ENCODE measurements at places on chromosomes 2 and 18. TPM values are rescaled to one million over a fixed set of nuclear protein-coding genes. Genes with fewer than 3 reads are reported as not detected.
A peak's percentile ranks its signal among the peaks of the same experiment; 100 is the strongest.

DNA sequence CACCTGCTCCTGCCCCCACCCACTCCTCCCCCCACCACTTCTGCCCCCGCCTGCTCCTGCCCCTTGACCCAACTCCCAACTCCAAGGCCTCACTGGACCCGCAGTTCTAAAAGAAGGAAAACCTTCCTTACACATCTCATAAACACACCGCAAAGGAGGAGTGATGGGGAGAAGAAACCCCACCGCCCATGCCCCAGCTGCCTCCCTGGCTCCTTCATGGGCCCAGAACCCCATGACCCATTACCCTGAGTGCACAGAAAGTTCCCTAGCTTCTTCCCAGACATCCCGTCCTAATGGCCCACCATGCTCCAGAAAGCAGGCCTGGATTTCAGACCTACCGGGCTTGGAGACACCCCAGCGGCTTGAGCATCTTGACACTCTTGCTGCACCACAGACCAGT lies 17.8 kb upstream of the CNDP2 start:
- H3K4me3 ChIP-seq = no peak overlapping the region
- no peak for DNase-seq
- no peaks in the 10 kb centered on the region for H3K27me3 ChIP-seq
- no peaks in the 10 kb centered on the region for H3K4me1 ChIP-seq

DNA sequence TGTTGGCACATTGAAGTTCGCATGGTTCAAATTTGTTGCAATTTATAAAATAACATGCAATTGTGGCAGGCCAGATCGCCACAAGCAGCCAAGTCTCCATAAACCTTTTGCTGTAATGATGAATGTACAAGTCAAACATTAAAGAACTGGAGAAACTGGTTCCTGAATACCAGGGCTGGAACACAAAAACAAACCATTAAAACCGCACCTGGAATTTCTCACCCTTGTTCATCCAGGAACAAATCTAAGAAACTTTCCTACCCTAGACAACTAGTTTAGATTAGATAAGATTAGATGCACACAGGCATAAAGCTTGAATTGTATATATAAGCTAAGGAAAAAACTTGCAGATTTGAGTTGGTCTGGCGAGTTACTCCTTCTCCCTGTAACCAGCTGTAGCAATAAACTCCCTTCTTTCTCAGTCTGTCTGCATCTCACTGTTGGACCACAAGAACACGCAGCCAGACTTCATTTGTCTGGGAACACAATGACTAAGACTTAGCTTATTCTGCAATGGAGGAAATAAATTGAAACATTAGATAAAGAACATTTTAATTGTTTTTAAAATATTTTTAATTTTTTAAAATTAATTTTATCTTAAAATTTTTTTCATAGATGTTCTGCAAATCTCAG lies 1835.5 kb upstream of the LRRTM1 start:
- H3K4me3 ChIP-seq = no peak overlapping the region
- no peak for DNase-seq
- no peaks in the 10 kb centered on the region for H3K4me1 ChIP-seq
- no peak overlapping the region for H3K27ac ChIP-seq
- H3K36me3 ChIP-seq = no peaks in the 10 kb centered on the region
- H3K27me3 ChIP-seq = no peaks in the 10 kb centered on the region

UBR3 gene
- total RNA-seq = 22.1 TPM

DNA sequence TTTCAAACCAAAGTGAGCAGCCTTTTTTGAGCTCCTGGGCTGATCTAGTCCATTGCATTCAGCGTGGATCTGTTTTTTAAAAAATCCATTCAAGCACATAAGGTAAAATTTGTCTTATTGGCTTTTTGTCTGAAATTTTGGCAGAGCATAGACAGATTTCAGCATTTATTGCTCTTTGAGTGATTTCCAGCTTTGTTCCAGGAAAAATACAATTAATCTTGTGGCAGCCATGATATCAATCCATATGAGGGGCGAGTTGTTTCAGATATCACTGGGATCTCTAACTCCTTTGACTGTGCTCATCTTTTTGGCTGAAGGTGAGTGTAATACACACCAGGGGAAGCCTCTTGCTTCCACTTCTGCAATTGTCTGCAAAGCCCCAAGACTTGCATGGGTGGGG lies 523.9 kb downstream of the SLC4A3 start:
- H3K4me3 ChIP-seq = no peak overlapping the region
- H3K27me3 ChIP-seq = no peaks in the 10 kb centered on the region
- no peaks in the 10 kb centered on the region for H3K36me3 ChIP-seq
- H3K4me1 ChIP-seq = no peaks in the 10 kb centered on the region
- H3K27ac ChIP-seq = no peak overlapping the region
- no peak for DNase-seq

DNA sequence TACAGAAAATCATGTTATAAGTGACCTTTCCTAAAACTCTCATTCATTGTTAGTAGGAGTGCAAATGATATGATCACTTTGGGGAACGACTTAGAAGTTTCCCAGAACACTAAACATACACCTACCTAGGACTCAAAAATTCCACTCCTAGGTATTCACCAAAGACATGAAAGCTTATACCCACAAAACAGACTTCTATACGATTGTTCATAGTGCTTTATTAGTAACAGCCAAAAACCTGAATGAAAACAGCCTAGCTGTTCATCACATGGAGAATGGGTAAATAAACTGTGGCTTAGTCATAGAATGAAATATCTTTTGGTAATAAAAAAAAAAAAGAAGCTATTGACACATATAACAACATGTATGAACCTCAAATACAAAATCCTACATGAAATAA lies 8.8 kb downstream of the NOL10 start:
- no peaks in the 10 kb centered on the region for H3K4me1 ChIP-seq
- H3K4me3 ChIP-seq = no peak overlapping the region
- H3K27me3 ChIP-seq = no peaks in the 10 kb centered on the region

DNA sequence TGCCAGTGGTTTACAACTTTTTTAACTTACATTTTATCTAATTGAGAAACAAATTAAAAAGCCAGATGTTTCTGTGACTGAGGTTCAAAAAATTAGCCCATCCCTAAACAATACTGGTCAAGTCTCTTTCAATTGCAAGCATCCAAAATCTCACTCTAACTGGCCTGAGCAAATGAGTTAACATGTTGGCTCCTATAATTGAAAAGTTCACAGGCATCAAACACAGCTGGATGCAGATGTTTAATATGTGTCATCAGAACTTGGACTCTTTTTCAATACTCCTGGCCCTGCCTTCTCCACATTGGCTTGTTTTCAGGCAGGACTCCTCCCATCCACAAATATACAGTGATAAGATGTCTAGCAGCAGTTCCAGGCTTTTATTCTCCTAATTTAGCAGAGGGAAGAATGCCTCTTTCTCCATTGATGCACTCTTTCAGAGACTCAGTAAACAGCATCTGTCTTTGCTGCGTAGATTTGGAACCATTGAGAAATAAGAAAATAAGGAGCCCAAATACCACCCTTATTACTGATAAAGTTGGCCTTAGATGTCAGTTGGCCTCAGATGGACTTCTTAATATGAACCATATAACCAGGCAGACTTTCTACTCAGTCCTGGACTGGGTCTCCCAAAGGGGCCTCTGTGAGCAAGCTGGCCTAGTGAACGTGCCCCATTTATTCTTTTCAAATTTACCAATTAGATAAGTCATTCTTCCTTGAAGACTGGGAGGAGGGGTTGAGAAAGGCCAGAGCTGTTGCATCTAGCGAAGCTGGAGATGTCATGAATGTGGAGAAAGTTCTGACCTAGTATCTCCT lies 30.4 kb upstream of the FN1 start:
- H3K36me3 ChIP-seq = no peaks in the 10 kb centered on the region
- no peaks in the 10 kb centered on the region for H3K4me1 ChIP-seq
- H3K4me3 ChIP-seq = no peak overlapping the region
- DNase-seq = no peak
- H3K27me3 ChIP-seq = no peaks in the 10 kb centered on the region

- no peaks in the 10 kb centered on the region for H3K27me3 ChIP-seq
- no peaks in the 10 kb centered on the region for H3K4me1 ChIP-seq
- H3K27ac ChIP-seq = no peak overlapping the region
- H3K4me3 ChIP-seq = no peak overlapping the region
- DNase-seq = no peak
- H3K36me3 ChIP-seq = no peaks in the 10 kb centered on the region
These were observed 225.4 kb downstream of the MYCN start for GRCh38 chr2:16165518-16166326.

GRCh38 chr18:11943551-11943950 lies 35.4 kb upstream of the MPPE1 start:
- no peaks in the 10 kb centered on the region for H3K27me3 ChIP-seq
- no peaks in the 10 kb centered on the region for H3K36me3 ChIP-seq

DNA sequence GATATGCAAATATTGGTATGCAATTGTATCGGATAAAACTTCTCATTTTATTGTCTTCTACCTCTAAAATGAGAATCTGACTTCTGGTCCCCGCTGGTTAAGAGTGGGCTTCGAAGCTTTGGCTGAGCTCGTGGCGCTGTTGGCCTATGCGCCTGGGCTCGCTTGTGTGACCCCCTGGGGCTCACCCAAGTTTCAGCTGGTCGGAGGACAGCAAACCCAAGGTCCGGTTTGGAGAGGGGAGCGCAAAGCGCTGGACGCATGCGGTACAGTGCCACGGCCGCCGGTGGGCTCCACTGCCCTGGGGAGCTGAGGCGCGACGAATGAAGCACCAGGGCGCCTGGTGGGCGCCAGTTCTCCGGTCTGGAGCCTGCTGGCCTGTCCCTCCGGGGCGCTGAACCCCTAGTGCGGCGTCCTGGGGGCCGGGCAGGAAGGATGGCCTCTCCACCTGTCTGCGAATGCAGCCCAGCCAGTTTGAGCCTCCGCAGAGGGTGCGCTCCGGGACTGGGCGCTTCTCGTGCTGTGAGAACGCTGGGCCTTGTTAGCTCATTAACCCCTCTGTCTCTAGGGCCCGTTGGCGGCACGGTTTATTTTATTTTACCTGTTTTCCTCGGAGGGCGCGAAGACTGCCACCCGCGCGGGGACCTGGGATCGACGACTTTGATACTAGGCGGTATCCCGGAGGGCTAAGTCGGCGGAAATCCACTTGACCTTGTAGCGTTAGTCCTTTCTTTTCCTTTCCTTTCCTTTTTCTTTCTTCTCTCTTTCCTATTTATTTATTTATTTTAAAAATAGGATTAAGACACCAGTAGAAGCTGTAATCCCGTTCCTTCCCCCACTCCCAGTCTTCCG lies 10.4 kb downstream of the MEIS1 start:
- no peaks in the 10 kb centered on the region for H3K4me1 ChIP-seq
- H3K27ac ChIP-seq = no peak overlapping the region
- no peaks in the 10 kb centered on the region for H3K36me3 ChIP-seq
- DNase-seq = no peak
- peaks cover 6% of the 10 kb centered on the region for H3K27me3 ChIP-seq
- no peak overlapping the region for H3K4me3 ChIP-seq

DNA sequence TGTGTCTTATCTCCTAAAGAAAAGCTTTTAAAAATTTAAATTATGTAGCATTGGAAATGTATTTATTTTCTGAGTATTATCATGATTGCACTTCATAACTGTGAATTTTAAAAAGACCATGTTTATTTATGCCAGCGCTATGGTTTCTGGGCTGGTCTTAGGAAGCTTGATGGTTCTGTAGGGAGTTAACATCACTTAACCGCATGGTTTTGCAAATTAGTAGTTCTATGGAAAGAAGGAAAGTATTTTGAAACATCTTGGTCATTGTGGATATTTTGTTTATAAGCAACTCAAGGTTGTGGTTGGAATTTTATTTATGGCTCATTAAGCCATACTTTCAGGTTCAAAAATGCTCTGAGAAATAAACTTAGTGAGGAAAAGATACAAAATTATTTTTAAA lies 549.4 kb downstream of the STK39 start:
- no peak overlapping the region for H3K4me3 ChIP-seq
- no peaks in the 10 kb centered on the region for H3K4me1 ChIP-seq
- no peaks in the 10 kb centered on the region for H3K36me3 ChIP-seq
- H3K27me3 ChIP-seq = no peaks in the 10 kb centered on the region
- no peak overlapping the region for H3K27ac ChIP-seq

SIGLEC15 gene
- total RNA-seq = not detected

- peak; percentile 51 for DNase-seq
- H3K27ac ChIP-seq = no peak overlapping the region
- no peaks in the 10 kb centered on the region for H3K27me3 ChIP-seq
- no peaks in the 10 kb centered on the region for H3K4me1 ChIP-seq
- no peak overlapping the region for H3K4me3 ChIP-seq
These were observed 31.5 kb downstream of the ACVR1C start for GRCh38 chr2:157596992-157597681.

DNA sequence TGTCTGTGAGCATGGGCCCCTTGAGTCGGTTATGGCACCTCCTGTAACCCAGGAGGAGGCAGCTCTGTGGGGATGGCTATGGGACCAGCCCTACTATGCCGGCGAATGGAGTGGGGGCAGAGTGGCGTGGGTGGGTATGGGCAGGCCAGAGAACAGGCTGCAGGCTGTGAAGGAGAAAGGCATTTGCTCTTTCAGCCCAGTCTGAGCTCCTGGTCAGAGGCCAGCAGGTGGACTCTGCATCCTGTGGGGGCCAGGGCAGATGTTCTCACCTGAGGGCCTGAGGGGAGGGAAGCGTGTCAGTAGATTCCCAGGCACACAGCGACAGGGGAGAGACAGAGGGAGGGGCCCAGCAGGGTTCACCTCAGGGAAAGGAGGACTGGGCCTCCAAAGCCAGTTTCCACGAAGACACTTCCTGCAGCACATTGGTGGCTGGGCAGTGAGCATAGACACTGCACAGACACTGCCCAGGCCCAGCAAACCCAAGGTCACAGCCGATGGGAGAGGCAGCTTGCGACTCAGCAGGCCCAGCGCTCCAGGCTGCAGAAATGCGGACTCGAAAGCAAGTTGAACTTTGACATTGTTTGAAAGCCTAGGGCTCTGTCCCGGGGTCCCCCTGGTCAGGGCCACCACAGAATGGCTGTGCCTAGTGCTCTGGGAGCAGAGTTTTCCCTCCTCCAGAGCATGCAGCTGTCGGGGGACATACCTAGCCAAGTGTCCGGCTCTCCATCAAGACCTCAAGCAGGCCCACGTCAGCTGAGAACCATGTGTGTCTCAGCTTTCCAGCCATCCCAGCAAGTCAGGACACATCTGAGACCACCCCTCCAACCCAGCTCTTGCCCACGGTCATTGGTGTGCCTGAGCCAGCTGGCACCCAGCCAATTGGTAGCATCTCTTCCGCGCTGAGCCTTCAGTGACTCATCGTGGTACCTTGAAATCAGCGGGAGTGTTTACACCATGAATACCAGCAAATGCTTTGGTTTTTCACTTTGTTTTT lies 53.8 kb downstream of the TGOLN2 start:
- H3K36me3 ChIP-seq = no peaks in the 10 kb centered on the region
- DNase-seq = no peak
- H3K4me3 ChIP-seq = no peak overlapping the region
- no peak overlapping the region for H3K27ac ChIP-seq
- no peaks in the 10 kb centered on the region for H3K4me1 ChIP-seq

OSBPL6 gene
- 1.2 TPM for total RNA-seq

DNA sequence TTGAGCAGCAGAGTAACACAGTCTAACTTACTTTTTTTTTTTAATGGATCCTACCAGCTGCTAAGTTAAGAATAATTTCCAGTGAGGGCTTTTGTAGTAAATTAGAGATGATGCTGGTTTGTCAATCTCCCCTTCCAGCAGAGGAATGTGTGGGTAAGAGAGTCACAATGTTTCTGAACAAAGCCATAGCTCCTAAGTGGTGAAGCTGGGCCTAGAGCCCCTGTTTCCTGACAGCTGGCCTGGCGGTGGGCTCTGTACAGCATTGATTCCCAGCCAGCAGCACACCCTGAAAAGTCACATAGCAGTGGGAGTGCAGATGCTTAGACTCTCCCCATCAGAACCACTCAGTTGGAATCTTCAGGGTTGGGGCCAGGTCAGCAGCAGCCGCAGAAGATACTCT lies 24.4 kb downstream of the CAPG start:
- DNase-seq = no peak
- H3K27ac ChIP-seq = no peak overlapping the region
- no peaks in the 10 kb centered on the region for H3K27me3 ChIP-seq
- H3K36me3 ChIP-seq = peaks cover 10% of the 10 kb centered on the region
